ENCODE measurements at places on chromosomes 3 and 15.

- no peak for DNase-seq
Measured at GRCh38 chr15:86157606-86158293, 78.1 kb downstream of the AGBL1 start.

DNA sequence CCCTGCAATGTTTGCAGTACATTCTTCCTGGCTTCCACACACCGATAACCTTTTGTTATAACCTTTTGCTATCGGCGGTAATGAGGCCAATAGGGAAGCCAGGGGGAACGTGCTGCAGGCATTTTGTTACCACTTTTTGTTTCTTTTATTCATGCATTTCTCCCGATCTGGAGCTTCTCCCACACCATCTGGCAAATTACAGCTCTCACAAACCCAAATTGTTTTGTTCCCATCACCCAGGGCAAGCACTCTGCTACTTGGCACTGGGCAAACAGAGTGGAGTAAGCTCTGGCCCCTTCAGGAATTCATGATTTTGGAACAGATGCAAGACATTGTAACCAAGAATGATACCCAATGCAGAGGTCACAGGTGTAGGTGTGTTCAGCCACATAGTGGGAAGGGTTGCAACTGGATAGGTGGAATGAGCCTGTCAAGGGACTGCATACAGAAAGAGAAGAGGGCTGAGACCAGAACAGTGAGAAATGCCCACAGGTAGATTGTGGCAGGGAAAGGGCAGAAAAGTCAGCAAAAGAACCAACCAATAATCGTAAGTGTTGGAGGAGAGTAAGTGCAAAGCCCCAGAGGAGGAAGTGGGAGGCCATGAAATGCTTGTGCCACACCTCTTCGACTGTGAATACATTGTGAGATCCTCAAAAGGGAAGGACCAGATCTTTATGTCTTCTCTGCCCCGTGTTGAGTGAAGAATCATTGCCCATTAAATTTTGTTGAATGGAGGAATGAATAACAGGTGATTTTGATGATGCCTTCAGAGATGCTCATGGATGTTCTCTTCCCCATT is 45.8 kb downstream of the PARP15 start:
- no peak for DNase-seq

- no peak for DNase-seq
Measured at GRCh38 chr3:151837057-151837456, 23.1 kb downstream of the AADAC start.

DNA sequence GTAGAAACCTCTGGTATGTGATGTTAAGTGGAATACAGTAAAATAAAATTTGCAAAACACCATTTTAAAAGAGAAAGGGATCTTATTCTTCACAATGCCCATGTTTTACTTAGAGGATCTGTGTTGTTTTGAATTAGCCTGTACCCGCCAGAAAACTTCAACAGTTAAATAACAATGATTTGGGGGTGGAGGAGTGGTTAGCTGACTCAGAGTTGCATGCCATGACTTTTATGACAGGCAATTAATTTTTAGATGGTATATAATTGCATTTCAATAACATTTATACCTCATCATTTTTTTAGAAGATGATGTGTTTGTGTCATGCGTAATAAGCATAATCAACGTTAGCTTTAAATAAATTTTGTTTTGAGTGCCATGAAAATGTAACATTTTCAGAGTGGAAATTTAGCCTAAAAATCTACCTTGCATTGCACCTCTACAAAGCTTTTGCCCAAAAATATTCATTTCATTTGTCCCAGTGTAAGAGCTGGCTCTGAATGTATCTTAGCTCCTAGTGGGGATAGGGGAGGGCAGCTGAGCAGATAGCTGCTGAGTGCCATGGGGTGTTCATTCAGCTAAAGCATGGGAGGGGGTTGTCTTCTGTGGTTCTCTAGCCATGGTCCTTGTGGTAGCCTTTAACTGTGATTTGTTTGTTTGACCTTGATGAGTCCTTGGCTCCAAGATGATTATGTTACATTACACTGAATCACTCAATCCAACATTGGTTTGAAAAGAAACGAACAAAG is 379.8 kb downstream of the LPP start:
- DNase-seq: no peak

All from GM06990 (cell line).